Tibial nerve (tissue), 4 donors: ENCODE measurements at places on chromosomes 13 and 19.

DNA sequence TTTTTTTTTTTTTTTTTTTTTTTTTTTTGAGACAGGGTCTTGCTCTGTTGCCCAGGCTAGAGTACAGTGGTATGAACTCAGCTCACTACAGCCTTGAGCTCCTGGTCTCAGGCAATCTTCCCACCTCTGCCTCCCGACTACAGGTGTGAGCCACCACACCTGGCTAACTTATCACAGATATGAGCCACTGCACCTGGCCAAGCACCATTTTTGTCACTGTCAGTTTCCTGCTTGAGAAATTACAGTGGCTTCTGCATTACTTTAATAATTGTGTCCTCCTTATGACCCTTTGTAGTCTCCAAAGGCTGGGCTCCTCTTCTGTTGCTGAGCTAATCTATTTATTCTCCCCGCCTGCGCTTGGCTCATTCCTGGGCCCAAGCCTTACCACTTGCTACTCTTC, 16.0 kb downstream of the UBE2L5 start:
- H3K27ac ChIP-seq = no peak overlapping the region
- no peak for DNase-seq
- H3K4me1 ChIP-seq = no peaks in the 10 kb centered on the region
- H3K4me3 ChIP-seq = no peak overlapping the region
- no peaks in the 10 kb centered on the region for H3K27me3 ChIP-seq

DNA sequence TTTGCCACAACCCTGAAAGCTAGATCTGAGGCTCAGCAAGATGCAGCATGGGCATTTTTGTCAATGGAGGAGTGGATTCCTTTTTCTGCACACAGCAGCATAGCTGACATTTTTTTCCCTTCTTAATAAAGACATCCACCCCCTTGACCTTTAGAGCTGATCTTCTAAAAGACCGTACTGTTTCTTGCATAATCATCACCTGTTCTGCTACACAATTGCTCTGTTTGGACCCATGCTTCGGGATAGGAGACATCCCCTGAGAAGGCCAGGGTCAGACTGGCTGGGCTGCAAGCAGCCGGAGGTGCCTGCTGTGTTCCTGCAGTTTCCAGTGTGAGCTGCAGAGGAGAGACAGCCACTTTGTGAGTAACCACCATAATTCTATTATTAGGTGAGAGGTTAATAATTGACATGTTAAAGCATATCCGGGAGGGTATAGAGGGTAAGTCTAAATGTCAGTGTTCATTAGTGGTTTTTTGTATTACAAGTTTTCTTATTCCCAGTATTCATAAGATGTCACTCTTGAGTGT, 108.5 kb upstream of the C1QTNF9B start:
- no peaks in the 10 kb centered on the region for H3K36me3 ChIP-seq
- no peak for DNase-seq
- H3K4me3 ChIP-seq = no peak overlapping the region

DNA sequence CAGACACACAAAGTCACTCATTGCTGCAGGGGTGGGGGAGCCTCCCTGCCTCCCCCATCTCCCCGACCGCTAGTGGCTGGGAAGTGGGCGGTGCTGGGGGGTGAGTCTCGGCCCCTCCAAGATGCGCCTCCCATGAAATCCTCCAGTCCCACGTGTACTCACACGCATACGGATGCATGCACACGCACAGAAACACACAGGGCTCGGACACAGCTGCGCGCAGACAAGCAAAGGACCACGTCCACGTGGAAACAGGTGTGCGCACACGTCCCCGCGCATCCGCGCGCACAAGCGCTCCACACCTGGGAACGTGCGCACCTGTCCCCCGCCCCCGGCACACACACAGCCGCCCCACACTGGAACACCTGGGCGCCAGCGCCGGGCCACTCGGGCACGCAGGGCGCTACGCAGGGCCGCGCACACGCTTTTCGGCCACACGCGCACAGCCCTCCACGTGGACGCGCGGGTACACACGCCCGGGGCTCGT, 687 bp downstream of the MATK start:
- H3K36me3 ChIP-seq = no peaks in the 10 kb centered on the region
- no peaks in the 10 kb centered on the region for H3K4me1 ChIP-seq
- no peak overlapping the region for H3K27ac ChIP-seq
- no peaks in the 10 kb centered on the region for H3K27me3 ChIP-seq

DNA sequence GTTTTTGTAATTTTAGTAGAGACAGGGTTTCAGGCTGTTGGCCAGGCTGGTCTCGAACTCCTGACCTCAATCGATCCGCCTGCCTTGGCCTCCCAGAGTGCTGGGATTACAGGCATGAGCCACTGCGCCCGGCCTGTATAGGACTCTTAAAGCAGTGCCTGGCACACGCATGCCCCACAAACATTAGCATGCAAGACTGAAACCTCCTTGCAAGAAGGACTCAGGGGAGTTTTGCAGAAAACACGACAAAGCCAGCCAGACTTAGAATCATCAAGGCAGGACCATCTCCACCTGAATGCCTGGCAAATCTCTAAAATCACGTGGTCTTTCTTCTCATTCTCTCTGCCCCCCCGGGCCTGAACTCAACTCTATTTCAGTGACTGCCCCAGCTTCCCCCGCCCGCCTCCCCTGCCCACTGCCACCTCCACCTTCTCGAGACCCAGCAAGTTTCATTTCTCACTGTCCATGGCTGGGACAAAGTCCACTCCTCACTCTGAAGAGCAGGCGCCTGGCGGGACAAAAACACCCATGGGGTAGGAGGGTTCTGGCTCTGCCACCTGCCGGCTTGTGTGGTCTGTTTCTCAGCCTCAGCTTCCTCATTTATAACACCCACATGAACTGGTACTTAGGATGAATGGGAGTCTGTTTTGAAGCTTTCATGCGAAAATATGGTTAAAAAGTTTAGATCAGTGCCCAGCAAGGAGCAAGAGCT, 2.4 kb downstream of the TICAM1 start:
- H3K27me3 ChIP-seq = no peaks in the 10 kb centered on the region
- peak overlapping the region; percentile 43 for H3K27ac ChIP-seq
- no peak for DNase-seq
- H3K4me1 ChIP-seq = peaks cover 32% of the 10 kb centered on the region

- H3K27me3 ChIP-seq = no peaks in the 10 kb centered on the region
- H3K27ac ChIP-seq = no peak overlapping the region
- H3K4me3 ChIP-seq = no peak overlapping the region
- no peak for DNase-seq
Measured at GRCh38 chr19:49669516-49669915, 3.8 kb downstream of the BCL2L12 start.
